ENCODE measurements at places on chromosomes 7 and 10. TPM values are rescaled to one million over a fixed set of nuclear protein-coding genes. Genes with fewer than 3 reads are reported as not detected.

DNA sequence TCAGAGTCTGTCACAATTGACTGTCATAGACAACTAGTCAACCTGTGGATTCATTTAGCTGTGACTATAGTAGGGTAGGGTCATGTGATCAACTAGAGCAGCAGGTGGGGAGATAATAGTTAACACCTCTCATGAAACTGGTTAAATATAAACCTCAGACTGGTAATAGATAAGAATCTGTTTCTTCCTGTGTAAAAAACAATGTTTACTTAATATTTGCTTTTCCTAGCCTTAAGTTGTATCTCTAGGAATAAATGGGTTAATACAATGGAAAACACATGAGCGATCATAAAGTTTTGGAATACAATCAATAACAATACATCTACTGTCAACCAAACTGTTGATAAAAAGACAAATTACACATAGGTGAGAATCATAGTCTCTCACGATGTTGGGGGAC is 43.4 kb upstream of the ITGB8 start:
- no peak for DNase-seq

OR6B1 gene
- total RNA-seq = not detected

CCAR1 gene
- 98.9 TPM for total RNA-seq

- DNase-seq = no peak
These were observed 98.8 kb upstream of the BMPER start for GRCh38 chr7:33806298-33807154.

FGFR2 gene
- total RNA-seq = not detected

- no peak for DNase-seq
These were observed 152.8 kb downstream of the AUTS2 start for GRCh38 chr7:69751026-69751425.

DNA sequence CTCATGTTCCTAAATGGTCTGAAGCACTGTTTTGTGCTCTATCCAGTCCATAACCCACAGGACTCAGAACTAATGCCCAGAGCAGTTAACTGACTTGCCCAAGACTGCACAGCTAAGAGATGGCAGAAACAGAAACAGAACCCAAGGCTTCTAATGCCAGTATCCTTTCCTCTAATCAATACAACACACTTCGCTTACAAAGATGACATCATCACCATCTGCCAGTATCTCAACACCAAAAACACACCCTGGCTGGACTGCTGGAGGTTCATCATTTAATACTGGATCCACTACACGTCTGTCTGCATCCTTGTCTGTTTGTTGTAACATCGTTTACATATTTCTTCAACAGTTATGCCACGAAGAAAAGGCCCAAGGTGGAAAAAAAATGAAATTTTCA is 165.3 kb downstream of the SFMBT2 start:
- DNase-seq = no peak

WIPF3 gene
- total RNA-seq = not detected

GRCh38 chr10:28540145-28540544 is 7.2 kb downstream of the WAC start:
- DNase-seq = no peak

TUBB8 gene
- total RNA-seq = 0.84 TPM

SOSTDC1 gene
- not detected for total RNA-seq

- no peak for DNase-seq
These were observed 220.3 kb downstream of the ARL4A start for GRCh38 chr7:12907774-12908173.

GPR15LG gene
- total RNA-seq = not detected

CHST3 gene
- total RNA-seq = not detected

GRCh38 chr10:29941476-29941875 is 117.9 kb downstream of the JCAD start:
- no peak for DNase-seq

CALHM3 gene
- not detected for total RNA-seq

GPR26 gene
- total RNA-seq = not detected

GRCh38 chr7:1667566-1668395 is 2.3 kb upstream of the ELFN1 start:
- no peak for DNase-seq

GRCh38 chr10:103889121-103889720 is 28.8 kb downstream of the STN1 start:
- no peak for DNase-seq

ZNF467 gene
- 0.32 TPM for total RNA-seq

DNA sequence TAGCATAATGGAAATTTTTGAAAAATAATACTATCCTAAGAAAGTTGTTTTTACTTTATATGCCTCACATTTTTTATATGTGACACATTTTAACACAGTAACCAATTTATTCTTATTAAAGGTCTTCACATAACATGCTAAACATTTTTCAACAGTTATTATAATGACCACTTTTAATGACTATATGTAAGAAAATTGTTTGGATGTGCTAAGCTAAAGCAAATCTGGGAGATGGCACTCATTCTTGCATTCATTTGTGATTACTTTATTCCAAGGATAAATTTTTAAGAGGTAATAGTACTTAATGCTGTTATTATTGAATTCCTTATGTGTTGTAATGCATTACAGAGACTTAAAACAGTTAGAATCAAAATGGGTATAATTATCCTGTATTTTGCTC is 88.1 kb downstream of the ANKIB1 start:
- DNase-seq = no peak

RSPH10B gene
- 0.20 TPM for total RNA-seq

DNA sequence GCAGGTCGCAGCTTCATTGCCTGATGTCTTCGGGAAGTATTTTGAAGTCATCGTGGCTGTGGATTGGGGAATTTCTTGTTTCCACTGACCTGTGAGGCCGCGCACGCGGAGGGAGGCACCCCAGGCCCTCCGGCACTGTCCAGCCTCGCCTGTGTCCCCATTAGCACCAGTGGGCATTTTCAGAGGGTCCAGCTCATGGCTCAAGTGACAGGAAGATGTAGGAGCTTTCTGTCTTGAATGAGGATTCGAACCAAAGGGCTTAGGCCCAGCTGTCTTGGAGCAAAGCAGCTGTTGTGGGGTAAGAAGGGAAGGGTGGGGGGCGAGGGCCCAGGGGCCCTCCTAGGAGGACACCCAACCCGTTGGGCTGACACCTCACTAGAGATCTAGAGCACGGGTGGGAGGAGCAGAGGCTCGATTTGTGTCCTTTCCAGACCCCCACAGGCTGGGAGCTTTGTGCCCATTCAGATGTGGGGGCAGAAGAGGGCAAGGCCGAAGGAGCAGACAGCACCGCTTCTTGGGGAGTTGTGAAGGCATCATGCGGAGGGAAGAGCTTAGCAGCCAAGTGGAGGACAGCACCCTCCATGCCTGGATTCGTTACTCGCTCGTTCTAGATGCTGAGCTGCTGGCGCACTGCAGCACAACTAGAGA is 914 bp downstream of the ZNF37A start:
- DNase-seq = peak; percentile 18

ZNF485 gene
- 8.4 TPM for total RNA-seq

GRCh38 chr7:108093341-108093740 is 36.8 kb downstream of the LAMB4 start:
- DNase-seq = no peak

CLDN3 gene
- total RNA-seq = not detected

DNA sequence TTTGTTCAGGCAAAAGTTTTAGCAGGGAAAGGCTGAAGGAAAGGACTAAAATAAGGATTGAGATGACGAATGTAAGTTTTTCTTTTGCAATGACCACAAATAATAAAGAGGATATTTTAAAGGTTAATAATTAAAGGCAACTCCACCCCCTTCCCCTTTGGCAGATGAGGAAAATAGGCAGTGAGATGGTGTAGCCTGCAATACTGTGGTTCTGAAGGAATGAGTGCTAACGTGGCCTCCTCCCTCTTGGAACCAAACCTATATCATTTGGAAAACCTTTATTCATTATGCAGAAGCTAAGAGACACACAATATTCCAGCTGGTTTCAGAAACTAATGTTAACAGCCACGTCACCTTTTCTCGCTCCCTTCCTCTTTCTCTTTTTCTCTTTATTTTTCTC is 70.9 kb upstream of the COL1A2 start:
- DNase-seq = no peak

- DNase-seq = no peak
These were observed 75.2 kb upstream of the KIF5B start for GRCh38 chr10:32131388-32131787.

DNA sequence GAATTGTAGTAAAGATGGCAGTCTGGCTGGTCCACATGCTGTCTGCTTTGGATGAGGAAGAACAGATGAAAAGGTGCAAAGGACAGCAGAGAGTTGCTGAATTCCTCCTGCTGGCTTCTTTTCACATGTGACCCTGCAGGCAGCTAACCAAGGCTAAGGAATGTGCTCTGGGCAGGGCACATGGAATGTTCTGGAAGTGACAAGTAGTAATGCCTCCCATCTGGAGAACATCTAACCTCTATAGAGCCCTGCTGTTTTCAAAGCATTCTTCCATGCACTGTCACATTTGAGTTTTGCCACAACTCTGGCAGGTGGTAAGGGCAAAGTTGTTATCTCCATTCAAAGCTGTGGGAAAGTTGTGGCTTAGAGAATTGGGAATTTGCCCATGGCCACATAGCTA is 208.8 kb downstream of the STK31 start:
- no peak for DNase-seq

SEPTIN14 gene
- total RNA-seq = not detected

DNA sequence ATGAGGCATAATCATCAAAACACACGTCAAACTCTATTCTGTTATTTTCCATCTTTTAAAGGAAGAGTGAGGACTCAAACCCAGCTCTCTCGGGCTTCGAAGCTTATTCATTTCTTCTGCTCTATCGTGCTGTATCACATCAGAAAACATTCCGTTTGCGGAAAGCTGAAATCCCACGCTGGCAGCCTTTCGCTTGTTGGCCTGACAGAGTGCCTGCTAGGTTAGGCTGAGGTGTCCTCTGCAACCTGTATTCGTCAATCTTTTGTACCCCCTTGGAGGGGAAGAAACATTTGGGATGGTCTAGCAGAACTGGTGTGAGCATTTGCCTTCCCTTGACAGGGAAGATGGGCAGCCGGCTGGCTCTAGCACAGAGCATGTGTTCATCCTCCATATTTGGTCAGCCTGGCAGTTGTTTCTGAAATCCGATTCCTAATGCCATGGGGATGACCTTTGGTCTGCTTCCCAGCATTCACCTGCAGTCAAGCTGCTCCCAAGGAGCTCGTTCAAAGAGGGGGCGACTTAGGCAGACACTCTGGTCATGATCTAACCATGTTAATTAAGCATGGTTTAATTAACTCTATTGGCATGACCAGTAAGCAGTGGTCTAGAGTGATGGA is 55.2 kb downstream of the TACC2 start:
- no peak for DNase-seq

WAPL gene
- 42.8 TPM for total RNA-seq

DNA sequence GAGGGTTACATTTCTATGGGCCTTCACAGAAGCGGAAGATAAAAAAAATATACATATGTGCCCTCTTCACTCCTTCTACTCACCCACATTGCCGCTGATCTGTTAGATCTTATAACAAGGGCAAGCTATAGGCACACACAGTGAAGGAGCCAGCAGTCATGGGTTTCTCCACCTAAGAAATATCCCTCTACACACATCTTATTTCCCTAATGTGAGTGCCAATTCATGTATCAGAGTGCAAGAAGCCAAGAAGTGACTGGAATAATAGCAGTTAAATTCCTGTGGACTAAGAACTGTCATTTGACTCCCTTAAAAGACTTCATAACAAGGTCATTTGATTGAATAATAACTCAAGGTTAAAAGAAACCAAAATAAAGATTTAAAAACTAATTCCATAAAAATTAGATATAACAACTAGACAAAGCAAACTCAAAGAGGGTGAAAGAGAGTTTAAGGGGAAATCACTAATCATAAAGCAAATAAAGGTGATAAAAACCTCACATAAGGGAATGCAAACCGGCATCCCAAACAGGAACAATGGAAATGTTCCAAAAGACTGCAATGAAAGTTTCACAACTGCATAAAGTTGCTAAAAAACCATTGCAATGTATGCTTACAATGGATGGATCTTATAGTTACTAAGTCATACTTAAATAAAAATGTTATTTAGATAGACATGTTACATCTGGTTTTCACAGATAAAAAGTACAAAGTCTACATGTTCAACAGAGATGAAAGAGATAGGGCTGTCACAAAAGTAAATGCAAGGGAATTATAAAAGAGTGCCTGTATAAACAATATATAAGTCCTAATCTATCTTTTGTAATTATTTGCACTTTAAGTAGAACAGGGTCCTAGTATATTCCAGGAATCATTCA is 42.8 kb downstream of the ARHGAP21 start:
- DNase-seq = no peak

GRCh38 chr10:14527134-14527844 is 196.6 kb upstream of the FRMD4A start:
- DNase-seq = no peak

CPVL gene
- not detected for total RNA-seq

- DNase-seq = no peak
These were observed 85.7 kb upstream of the BMPER start for GRCh38 chr7:33819658-33820057.

- no peak for DNase-seq
These were observed 139.1 kb upstream of the CSTF2T start for GRCh38 chr10:51838471-51838870.

- DNase-seq = no peak
These were observed 1.7 kb upstream of the POU6F2 start for GRCh38 chr7:38975944-38976392.

DNA sequence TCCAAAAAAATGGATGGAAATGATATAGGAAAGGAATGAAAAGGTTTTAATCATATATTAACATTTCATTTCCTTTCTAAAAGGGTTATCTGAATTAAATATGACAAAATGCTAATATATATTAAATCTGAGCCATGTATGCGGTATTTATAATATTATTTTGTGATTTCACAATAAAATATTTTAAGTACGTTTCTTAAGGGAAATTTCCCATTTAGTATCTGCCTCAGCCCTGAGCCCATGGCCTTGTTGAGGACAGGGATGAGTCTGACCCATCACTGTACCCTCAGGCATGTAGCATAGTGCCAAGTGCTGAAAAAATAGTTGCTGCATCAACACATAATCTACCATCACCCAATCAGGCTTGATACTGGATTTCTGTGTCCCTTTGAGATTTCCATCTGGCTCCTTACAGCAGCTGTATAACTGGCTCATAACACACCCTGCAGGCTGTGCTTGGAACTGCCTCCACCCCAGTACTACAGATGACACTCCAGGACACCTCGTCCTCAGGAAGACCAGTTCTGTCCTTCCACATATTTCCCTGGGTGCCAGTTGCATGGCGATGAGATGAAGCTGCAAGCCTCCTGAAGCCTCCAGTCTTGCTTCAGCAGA is 59.4 kb upstream of the ASAH2 start:
- peak; percentile 22 for DNase-seq

ANKRD26 gene
- total RNA-seq = 10.5 TPM

ZNF37A gene
- 26.4 TPM for total RNA-seq

- no peak for DNase-seq
These were observed 34.8 kb downstream of the CREB5 start for GRCh38 chr7:28447071-28447470.

SPACDR gene
- total RNA-seq = 3.7 TPM

ZNF25 gene
- total RNA-seq = 6.4 TPM

JCAD gene
- 0.37 TPM for total RNA-seq

GRCh38 chr7:95921543-95921942 is 149.2 kb downstream of the DYNC1I1 start:
- no peak for DNase-seq

HPSE2 gene
- total RNA-seq = not detected

GSTO1 gene
- total RNA-seq = 37.7 TPM

GRCh38 chr10:13492493-13493180 is 36.2 kb downstream of the BEND7 start:
- DNase-seq = no peak

GRCh38 chr7:158588878-158589442 is 1.3 kb upstream of the PTPRN2 start:
- DNase-seq = no peak
